ENCODE measurements at places on chromosomes 3 and 15.

DNA sequence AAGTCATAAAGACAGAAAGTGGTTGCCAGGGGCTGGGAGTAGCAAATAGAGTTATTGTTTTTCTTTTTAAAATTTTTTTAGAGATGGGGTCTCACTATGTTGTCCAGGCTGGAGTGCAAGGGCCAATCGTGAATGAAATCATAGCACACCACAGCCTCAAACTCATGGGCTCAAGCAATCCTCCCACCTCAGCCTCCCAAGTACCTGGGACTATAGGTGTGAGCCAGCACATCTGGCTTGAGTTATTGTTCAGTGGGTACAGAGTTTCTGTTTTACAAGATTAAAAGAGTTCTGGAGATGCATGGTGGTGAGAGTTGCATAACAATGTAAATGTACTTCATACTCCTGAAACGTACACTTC lies 23.6 kb downstream of the PFKFB4 start:
- H3K4me3 ChIP-seq, result no peak overlapping the region
- H3K27me3 ChIP-seq, result no peaks in the 10 kb centered on the region
- no peak overlapping the region for H3K27ac ChIP-seq
- H3K36me3 ChIP-seq, result peaks cover 75% of the 10 kb centered on the region

DNA sequence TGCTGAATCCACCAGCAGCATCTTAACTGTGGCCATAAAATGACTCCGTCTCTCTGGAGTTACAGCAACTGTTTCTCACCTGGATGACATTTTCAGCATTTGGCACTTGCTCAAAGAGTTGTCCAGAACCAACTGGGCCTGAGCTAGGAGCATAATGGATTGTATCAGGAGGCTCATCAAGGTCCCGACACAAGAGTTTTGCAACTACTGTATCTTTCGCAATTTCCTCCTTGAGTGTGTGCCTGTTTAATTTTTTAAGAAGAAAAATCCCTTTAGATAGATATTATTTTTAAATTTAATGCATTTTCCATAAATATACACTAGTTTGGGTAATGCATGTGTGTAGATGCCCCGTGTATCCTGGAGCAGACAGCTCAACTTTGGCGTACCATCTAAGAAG lies 44.3 kb upstream of the C3orf49 start:
- no peaks in the 10 kb centered on the region for H3K27me3 ChIP-seq
- H3K27ac ChIP-seq, result no peak overlapping the region
- no peaks in the 10 kb centered on the region for H3K4me1 ChIP-seq
- DNase-seq, result no peak
- H3K36me3 ChIP-seq, result no peaks in the 10 kb centered on the region
- H3K4me3 ChIP-seq, result no peak overlapping the region

- no peaks in the 10 kb centered on the region for H3K27me3 ChIP-seq
- no peak overlapping the region for H3K27ac ChIP-seq
- peaks cover 48% of the 10 kb centered on the region for H3K36me3 ChIP-seq
- H3K4me1 ChIP-seq, result no peaks in the 10 kb centered on the region
- no peak for DNase-seq
These were observed 177.5 kb downstream of the PGPEP1L start for GRCh38 chr15:98830034-98830634.

- no peaks in the 10 kb centered on the region for H3K27me3 ChIP-seq
- no peak for DNase-seq
- H3K36me3 ChIP-seq, result no peaks in the 10 kb centered on the region
These were observed 87.5 kb upstream of the SNRPA1 start for GRCh38 chr15:101382544-101382943.

DNA sequence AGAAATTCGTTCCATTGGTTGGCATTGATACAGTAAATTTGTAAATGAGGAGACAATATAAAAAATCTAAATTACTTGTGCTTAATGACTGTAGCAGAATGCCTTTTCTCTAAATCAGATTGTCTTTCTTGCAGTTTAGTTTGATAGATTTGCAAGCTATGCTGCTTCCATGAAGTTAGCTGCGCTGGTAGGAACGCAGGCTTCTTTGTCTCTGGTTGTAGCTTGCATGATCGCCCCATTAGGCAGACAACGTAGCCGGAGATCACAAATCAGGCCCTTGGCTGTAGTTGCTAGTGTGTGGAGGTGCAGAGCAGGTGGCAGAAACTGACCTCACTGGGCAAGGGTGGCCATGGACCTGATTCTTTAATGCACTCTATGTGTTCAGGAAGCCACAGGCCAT lies 6.1 kb downstream of the ZIC1 start:
- peaks cover 69% of the 10 kb centered on the region for H3K27me3 ChIP-seq
- H3K36me3 ChIP-seq, result peaks cover 3% of the 10 kb centered on the region

DNA sequence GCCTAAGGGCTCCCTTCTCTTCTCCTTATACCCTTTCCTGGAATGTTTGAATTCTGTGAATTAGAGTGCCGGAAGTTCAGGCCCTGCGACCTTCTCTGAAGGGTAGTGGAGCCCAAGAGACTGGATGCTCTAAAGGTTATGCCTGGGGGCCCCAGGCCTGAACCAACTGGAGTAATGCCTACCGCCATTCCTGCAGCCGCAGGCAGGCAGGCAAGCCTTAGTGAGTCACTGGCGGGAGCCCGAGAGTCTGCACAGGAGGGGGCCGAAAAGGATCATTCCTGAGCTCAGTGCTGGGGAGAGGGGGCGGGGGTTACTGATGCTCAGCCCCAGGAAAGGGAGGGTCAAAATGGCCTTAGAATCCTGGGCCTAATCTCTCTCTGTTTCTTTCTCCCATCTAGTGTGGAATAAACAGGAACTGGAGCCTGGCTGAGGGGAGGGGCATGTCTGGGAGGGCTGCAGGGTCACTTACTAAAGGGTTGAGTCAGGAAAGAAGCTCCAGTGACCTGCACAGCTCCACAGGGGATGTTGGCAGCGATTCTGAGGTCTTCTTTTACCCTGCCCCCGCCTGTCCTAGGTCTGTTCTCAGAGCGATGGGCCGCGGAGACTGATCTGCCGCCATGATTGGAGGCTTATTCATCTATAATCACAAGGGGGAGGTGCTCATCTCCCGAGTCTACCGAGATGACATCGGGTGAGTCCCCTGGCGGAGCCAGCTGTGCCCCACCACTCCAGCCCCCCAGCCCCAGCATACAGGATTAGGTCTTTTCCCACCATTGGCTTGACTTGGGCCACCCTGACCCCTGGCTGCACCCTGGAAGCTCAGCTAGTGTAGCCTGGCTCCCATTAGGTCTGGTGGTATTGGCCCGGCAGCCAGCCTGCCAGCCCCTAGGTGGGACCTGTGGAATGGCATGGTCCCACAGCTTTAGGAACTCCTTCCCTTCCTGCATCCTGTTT lies 2.0 kb downstream of the AP2M1 start:
- H3K4me1 ChIP-seq, result peaks cover 17% of the 10 kb centered on the region
- peaks cover 53% of the 10 kb centered on the region for H3K36me3 ChIP-seq
- H3K4me3 ChIP-seq, result peak overlapping the region; percentile 97
- no peaks in the 10 kb centered on the region for H3K27me3 ChIP-seq
- DNase-seq, result no peak

DNA sequence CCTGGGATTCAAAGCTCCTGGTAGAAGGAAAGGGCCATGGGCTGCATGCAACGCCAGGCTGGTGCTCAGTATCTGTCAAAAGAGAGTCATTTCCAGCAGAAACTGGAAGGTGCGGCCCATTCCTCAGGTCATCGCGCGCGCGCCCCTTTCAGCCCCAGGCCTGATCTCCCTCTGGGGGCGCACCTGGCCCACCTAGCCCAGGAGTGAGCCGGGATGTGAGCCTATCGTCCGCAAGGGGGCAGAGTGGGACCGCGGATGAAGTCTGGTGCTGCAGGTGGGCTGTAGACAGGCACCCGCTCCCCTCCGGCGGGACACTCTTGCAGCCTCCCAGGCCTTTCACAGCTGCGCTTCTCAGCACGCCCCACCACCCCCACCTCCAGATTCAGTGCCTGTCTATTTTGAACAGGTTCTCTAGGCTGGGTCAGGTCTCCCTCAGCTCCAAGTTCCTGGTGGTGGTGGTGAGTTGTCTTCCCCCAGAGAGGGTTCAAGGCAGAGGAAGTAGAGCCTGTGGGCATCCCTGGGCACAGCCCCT lies 5.8 kb upstream of the RPL29 start:
- H3K4me3 ChIP-seq, result no peak overlapping the region
- H3K27ac ChIP-seq, result no peak overlapping the region
- H3K4me1 ChIP-seq, result peaks cover 13% of the 10 kb centered on the region
- DNase-seq, result peak; percentile 77

Data from activated T-helper 2 cell treated with anti-CD3 and anti-CD28 coated beads, Interferon-gamma antibody, Interleukin-2, Interleukin-4, amounts not matched to agents 10 μg/mL and 5 μg/mL and 100 μg/mL, durations not matched to agents 14 hours and 24 hours and 36 hours (primary cell).